ENCODE measurements at places on chromosomes 5 and 9. TPM values are rescaled to one million over a fixed set of nuclear protein-coding genes. Genes with fewer than 3 reads are reported as not detected.

- DNase-seq: no peak
- peaks cover 6% of the 10 kb centered on the region for H3K4me1 ChIP-seq
- no peaks in the 10 kb centered on the region for H3K36me3 ChIP-seq
- H3K27ac ChIP-seq: no peak overlapping the region
- H3K27me3 ChIP-seq: peaks cover 37% of the 10 kb centered on the region
These were observed 13.4 kb upstream of the XPA start for GRCh38 chr9:97710356-97711222.

DNA sequence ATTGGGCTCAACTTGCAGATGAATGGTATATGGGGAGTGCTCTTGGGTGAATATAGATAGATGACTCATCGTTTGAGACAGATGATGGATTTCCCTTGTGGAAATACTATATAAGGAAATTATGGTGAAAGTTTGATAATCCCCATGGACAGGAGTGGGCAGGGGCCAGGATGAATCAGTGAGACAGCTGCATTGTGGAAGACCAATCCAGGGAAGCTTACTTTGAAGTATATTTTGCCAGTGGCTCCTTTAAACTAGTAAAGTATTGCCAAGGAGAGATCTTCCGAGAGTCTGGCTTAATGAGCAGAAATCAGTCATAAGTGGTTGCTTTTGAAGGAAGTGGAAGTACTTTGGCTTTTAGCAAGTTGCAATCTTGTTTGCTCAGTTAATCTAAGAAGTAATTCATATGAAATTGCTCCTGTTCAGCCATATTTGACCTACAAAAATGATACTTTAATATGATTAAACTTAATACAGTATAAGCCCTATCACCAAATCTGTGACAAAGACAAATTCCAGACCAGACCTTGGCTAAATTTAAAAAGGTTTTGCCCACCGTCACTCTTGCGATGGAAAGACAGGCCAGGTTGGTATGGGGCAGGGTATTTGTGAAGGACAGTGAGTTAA lies 9.3 kb upstream of the TNC start:
- peaks cover 4% of the 10 kb centered on the region for H3K36me3 ChIP-seq
- H3K4me3 ChIP-seq: no peak overlapping the region
- peaks cover 7% of the 10 kb centered on the region for H3K4me1 ChIP-seq

GRCh38 chr5:112143690-112144089 lies 275.4 kb downstream of the EPB41L4A start:
- H3K4me3 ChIP-seq: no peak overlapping the region
- no peaks in the 10 kb centered on the region for H3K36me3 ChIP-seq
- H3K27me3 ChIP-seq: no peaks in the 10 kb centered on the region
- H3K27ac ChIP-seq: no peak overlapping the region
- peaks cover 40% of the 10 kb centered on the region for H3K4me1 ChIP-seq

GRCh38 chr5:72268753-72269410 lies 51.2 kb downstream of the MRPS27 start:
- H3K4me3 ChIP-seq: no peak overlapping the region
- no peaks in the 10 kb centered on the region for H3K27me3 ChIP-seq
- H3K4me1 ChIP-seq: peaks cover 51% of the 10 kb centered on the region
- no peak for DNase-seq
- H3K27ac ChIP-seq: peak overlapping the region; percentile 5

DNA sequence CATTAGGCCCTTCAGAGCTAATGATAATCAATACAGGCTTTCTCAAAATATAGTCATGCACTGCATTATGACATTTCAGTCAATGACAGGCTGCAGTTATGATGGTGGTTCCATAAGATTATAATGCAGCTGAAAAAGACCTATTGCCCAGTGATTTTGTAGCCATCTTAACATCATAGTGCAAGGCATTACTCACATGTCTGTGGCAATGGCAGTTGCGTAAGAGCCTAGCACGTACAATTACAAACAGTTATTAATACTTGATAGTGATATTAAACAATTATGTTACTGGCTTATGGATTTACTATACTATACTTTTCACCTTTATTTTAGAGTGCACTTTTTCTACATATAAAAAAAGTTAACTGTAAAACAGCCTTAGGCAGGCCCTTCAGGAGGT lies 214.8 kb downstream of the ISL1 start:
- no peak overlapping the region for H3K4me3 ChIP-seq
- H3K4me1 ChIP-seq: no peaks in the 10 kb centered on the region
- peaks cover 1% of the 10 kb centered on the region for H3K27me3 ChIP-seq
- H3K27ac ChIP-seq: no peak overlapping the region
- DNase-seq: no peak

DNA sequence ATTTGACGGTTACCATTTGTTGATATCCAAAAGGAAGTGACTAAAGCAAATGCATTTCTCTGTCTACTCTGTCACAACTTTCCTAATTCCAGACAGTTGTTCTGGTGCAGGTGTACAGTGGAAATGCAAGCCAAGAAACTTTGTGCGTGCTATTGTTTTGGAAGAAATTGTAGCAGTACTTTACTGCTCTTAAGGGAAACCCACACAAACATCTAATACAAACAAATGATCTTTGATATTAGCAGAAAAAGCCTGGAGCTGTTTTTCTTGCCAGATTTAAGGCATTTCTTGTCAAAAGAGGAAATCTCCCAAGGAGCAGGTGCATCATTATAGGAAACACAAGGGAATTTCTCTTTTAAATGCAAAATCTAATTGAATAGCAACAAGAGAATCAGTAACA lies 2.0 kb downstream of the SNCAIP start:
- H3K36me3 ChIP-seq: no peaks in the 10 kb centered on the region
- no peak overlapping the region for H3K4me3 ChIP-seq
- H3K27ac ChIP-seq: no peak overlapping the region
- peaks cover 18% of the 10 kb centered on the region for H3K4me1 ChIP-seq
- peaks cover 29% of the 10 kb centered on the region for H3K27me3 ChIP-seq
- no peak for DNase-seq

DNA sequence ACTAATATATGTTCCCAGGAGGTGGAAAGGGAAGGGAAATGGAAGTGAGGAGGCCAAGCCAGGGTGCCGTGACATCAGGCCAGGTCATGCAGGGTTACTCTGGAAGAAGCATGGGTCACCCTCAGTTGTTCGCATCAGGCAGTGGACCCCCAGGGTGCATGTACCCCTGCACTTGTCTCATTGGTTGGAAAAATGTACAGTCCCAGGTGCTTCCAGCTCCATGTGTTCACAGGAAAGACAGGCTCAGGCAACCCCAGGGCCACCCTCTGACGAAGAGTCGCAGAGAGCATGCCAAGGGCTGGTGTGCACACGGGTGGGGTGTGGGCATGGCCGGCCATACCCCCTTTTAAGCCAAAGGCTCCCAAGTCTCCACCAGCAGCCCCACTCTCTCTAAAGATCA lies 208.9 kb downstream of the AOPEP start:
- no peak overlapping the region for H3K4me3 ChIP-seq
- peaks cover 24% of the 10 kb centered on the region for H3K36me3 ChIP-seq
- H3K27ac ChIP-seq: no peak overlapping the region
- no peak for DNase-seq
- H3K27me3 ChIP-seq: no peaks in the 10 kb centered on the region

DNA sequence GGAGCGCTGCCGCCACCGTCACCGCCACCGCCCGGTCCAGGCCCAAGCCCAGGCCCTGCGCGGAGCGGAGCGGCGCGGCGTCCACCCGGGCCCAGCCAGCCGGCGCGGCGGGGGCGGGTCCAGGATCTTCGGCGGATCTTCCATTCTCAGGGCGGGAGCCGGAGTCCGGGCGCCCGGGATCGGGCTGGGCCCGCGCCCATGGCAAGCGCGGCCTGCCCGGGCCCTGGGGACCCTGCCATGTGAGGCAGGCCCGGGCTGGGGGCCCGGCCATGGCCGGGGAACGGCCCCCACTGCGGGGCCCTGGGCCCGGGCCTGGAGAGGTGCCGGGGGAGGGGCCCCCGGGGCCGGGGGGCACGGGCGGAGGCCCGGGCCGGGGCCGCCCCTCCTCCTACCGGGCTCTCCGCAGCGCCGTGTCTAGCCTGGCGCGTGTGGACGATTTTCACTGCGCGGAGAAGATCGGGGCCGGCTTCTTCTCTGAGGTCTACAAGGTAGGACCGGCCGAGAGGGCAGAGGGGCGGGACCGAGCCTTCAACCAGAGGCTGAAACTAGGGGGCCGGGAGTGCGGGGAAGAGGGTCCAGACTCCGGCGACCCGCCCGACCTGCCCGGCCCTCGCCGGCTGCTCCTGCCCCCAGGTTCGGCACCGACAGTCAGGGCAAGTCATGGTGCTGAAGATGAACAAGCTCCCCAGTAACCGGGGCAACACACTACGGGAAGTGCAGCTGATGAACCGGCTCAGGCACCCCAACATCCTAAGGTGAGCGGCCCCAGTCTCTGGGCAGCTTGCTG lies 482 bp downstream of the TESK1 start:
- DNase-seq: peak; percentile 90
- H3K27ac ChIP-seq: peak overlapping the region; percentile 22
- H3K27me3 ChIP-seq: no peaks in the 10 kb centered on the region
- peaks cover 11% of the 10 kb centered on the region for H3K36me3 ChIP-seq

- no peaks in the 10 kb centered on the region for H3K4me1 ChIP-seq
- H3K4me3 ChIP-seq: no peak overlapping the region
These were observed 35.2 kb downstream of the MARCHF11 start for GRCh38 chr5:16144416-16144815.

- DNase-seq: no peak
- H3K27me3 ChIP-seq: no peaks in the 10 kb centered on the region
These were observed 87.5 kb upstream of the FBXW11 start for GRCh38 chr5:172093965-172094364.

DNA sequence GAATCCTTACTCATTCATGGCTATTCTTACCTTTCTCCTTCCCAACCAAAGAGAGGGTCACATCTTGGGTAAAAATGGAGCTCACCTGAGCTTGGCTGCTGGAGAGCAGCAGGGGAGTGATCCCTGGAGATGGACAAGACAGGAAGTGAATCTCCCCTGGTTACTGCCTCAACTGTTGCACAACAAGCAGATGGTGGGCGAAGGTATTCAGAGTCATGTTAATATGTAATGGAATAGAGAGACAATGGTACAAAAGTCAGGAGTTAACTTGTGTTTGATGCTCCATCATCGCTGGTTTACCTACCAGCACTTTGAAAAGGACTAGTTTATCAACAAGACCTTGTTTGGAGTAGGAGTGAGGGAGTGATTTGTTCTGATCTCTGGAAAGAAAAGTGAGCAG lies 13.0 kb upstream of the PLPP1 start:
- H3K36me3 ChIP-seq: no peaks in the 10 kb centered on the region
- no peaks in the 10 kb centered on the region for H3K27me3 ChIP-seq
- no peak overlapping the region for H3K27ac ChIP-seq
- DNase-seq: no peak

DNA sequence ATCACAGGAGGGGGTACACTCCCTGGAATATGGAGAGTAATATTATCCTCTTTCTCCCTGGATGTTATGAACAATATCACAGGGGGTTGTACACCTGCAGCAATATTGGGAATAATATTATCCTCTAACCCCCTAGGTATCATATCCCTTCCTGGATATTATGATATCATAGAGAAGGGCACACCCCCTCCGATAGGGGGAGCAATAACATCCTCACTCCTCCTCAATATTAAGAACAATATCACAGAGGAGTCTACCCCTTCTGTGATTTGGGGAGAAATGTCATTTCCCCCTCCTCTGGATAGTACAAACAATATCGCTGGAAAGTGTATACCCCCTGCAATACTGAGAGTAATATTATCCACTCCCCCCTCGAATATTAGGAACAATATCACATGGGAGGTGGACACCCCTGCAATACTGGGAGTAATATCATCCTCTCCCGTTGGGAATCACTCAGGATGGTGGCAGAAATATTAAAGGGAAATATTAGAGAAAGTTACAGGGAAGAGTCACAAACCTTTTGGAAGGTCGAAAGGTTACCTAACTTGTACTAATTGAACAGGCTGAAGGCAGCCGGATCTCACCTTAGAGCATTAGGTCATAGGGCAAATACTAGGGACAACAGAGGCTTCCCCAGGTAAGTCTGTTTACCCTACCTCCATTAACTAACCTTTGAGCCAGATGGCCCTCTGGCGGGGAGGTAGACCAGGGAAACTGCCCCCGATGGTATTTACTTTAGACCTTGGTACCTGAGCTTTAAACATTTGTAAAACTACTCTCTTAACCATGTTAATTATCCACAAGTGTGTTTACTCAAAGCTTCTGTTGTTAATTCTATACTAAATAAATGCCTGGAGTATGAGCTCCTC lies 57.5 kb upstream of the FREM1 start:
- no peak for DNase-seq
- H3K27ac ChIP-seq: no peak overlapping the region
- H3K27me3 ChIP-seq: peaks cover 4% of the 10 kb centered on the region
- no peak overlapping the region for H3K4me3 ChIP-seq
- H3K4me1 ChIP-seq: no peaks in the 10 kb centered on the region

GRCh38 chr5:175098301-175098700 lies 345.7 kb downstream of the DRD1 start:
- DNase-seq: no peak
- H3K36me3 ChIP-seq: no peaks in the 10 kb centered on the region
- no peaks in the 10 kb centered on the region for H3K4me1 ChIP-seq
- peaks cover 5% of the 10 kb centered on the region for H3K27me3 ChIP-seq
- H3K27ac ChIP-seq: no peak overlapping the region
- no peak overlapping the region for H3K4me3 ChIP-seq

DNA sequence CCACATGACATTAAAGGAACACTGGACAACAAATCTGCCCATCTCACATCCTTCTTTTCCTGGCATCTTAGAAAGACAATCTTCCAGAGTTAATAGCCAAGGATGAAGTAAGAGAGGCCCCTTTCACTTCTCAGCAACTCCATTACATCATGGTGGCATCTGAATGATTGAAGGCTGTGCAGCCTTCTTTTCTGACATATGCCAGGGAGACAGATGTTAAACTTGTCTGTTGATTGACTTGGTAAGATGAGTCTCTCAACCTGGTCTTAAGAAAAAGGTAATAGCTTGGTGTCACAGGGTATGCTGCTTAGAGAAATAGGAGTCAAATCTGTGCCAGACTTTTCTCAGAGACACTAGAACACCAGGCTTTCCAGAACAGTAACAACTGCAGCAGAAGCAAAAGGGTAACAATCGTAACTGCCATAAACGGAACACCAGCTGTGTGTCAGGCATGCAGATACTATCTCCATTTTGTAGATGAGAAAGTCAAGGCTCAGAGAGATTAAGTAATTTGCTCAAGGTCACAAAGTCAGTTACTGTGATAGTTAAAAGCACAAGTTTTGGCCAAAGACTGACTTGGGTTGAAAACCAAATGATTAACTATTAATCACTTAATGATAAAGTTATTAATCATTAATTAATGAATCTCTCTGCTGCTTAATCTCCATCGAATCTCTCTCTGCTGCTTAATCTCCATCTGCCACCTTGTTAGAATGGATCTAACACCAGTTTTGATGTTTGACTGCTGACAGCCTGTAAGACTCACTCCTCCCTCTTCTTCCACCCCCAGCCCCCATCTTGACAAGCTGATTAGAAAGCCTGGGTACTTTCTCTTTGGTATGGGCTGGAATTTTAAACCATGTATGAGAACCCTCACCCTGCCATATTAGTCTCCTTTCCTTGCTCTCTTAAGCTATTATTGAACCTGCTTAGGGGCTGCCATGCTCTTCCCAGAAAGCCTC lies 353.5 kb downstream of the ENC1 start:
- H3K4me1 ChIP-seq: peaks cover 46% of the 10 kb centered on the region
- no peaks in the 10 kb centered on the region for H3K27me3 ChIP-seq
- no peak for DNase-seq
- peak overlapping the region; percentile 87 for H3K27ac ChIP-seq
- H3K4me3 ChIP-seq: no peak overlapping the region

PRUNE2 gene
- total RNA-seq: 11.4 TPM

KIF24 gene
- 0.90 TPM for total RNA-seq

HAPLN1 gene
- total RNA-seq: 248 TPM

FOXD4L6 gene
- total RNA-seq: not detected

KIF4B gene
- not detected for total RNA-seq
